Nucleus accumbens (tissue), 56 donors: ENCODE measurements at places on chromosomes 6 and 20.
A peak's percentile ranks its signal among the peaks of the same experiment; 100 is the strongest.

DNA sequence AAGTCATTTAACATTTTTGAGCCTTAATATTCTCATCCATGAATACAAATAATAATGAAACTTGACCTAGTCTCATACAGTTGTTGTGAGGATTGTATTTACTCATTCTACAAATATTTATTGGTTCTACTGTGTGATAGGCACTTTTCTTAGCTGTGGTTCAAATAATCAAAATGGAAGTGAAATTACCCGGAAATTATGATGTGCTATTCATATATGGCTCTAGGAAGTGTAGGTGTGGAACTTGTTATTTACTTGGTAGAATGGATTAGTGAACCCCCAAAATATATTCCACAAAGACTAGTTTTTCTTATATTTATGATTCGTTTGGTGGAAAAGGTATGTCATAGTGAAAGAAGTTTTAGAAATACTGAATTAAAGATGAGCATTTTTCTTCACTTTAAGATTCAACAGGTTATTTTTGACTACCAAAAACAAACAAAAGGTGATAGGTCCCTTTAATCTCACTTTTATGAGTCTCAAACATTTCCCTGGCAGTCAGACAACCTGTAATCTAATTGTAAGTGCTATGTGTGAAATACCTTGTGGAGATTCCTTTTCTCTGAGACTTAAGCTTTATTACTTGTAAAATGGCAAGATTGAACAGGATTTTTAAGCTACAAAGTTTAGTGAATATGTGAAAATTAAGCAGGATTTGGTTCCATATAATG, 77.8 kb downstream of the STXBP5 start:
- no peak for DNase-seq

- no peak for DNase-seq
These were observed 79.7 kb downstream of the FGD2 start for GRCh38 chr6:37085198-37085597.

GRCh38 chr20:10793766-10794165, 120.0 kb upstream of the JAG1 start:
- DNase-seq = no peak

DNA sequence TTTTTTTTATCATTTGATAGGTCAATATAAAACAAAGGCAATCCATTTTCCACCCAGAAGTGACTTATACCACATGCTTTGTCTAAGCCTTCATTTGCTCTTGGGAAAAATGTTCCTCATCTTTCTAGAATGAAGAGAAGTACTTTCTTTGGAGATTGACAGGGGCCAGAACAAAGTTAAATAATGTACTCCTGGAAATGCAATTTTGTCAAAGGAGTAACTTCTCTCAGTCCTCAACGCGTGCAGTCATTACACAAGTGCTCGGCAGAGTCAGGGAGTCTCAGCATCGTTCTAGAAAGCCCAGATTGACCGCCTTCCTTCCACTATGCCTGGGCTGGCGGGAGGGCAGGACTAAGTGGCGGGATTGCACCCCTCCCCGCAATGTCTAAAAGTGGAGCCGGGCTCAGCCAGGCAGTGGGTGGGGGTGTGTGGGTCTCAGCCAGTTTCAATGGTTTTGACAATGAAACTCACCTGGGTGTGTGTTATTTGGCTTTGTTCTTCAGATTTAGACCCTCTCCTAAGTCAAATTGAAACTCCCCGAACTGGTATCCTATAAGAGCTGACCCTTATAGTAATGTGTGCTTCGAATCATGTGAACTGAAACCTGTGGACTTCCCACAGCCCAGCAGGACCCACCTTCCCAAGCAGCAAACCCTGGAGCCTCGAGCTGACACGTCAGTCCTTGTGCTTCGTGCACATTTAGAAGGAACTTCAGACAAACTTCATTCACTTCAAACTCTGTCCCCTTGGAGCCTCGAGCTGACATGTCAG, 63.2 kb upstream of the DUSP22 start:
- DNase-seq = no peak

DNA sequence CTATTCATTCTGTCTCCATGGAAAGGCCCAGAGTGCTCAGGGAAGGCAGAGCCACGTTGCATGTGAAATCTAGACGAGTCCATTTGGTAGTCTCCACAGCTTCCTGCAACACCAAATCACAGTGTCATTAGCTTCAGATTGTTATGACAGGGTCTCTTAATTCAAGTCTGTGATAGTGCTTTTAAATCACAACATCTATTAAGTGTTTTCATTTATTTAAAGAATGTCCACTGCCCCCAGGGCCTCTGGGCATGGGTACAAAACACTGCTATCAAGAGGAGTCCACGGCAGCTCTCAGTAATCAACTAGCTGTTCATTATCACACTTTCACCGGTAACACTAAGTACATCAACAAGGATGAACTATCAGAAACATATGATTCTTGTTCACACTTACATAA, 455.9 kb upstream of the JARID2 start:
- no peak for DNase-seq

- no peak for DNase-seq
These were observed 179.5 kb downstream of the ADAT2 start for GRCh38 chr6:143271024-143271423.

GRCh38 chr6:31815025-31815838, at the start of the genes HSPA1A and HSPA1L:
Gene HSPA1A (plus strand): TSS chr6:31815543. CDS start chr6:31815757, 214 bp downstream.
Gene HSPA1L (minus strand): TSS chr6:31815283. CDS start chr6:31811972, 3,311 bp downstream.
- peak; percentile 95 for DNase-seq

DNA sequence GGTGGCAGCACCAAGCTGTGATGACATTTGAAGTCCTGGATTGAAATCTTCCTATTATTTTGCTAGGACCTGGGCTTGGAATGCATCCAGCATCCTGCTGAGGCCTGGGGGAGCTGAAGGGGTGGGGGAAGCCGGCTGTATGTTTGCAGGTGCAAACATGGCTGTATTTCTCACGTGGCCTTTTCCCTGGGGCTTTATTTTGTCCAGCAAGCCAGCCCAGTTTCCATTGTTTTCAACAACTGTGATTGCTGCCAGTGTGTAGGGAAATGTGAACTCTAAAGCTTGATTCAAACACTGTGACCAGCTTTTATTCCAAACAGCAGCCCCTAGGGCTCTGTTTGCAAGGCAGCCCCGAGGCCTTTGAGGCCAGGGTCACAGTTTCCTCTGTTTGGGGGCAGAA, 683.0 kb downstream of the DHX35 start:
- no peak for DNase-seq

DNA sequence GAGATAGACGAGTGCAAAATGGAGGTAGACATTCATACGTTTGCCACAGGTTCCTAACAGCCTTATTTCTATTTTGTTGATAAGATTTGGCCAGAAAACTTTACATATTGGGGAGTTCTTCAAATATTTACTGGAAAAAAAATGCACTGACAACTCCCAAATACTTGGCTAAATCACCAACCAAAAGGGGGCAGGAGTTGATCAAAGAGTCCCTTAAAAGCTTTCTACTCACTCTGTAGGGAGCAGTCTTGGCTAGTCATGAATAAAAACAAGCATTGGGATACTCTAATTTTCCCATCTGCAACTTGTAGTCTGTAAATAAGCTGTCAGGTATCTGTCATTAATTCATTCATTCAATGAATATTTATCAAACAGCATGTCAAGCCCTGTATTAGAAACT, 18.4 kb downstream of the TENT5A start:
- DNase-seq = no peak

DNA sequence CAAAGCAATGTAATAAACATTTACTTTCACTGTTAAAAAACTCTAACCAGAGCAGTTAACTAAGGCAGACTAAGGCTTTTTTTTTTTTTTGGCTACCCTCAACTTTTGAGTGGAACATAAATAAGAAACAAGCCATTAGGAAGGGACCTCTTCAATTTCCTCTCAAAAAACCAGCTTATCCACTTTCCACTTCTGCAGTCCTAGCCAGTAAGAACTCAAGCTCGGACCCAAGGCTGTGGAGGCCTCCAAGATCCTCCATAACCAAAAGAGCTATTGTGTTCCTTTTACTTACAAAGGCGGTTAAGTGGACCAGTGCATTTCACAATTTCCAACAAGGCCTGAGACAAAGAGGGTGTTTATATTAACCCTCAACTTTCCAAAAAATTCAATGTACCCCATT, 5.3 kb downstream of the KCNK5 start:
- DNase-seq = no peak

- no peak for DNase-seq
These were observed 115.6 kb upstream of the HCRTR2 start for GRCh38 chr6:55058682-55059081.

GRCh38 chr6:47438481-47439347, 38.9 kb upstream of the CD2AP start:
- no peak for DNase-seq

DNA sequence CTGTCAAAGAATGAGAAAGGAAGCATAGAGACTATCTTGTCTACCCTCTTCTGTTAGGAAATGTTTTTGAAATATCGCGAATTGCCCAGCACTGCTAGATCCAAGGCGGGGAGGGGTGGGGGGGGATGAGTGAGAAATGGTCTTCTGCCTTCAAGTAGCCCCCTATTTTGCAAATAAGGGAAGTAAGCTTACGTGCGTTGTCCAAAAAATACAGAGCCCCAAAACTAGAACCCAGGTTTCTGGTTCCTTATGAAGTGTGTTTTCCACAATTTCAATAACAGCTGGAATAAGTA, 923 bp upstream of the ILRUN start:
- no peak for DNase-seq

GRCh38 chr6:128494440-128494839, 26.0 kb downstream of the PTPRK start:
- DNase-seq = no peak

DNA sequence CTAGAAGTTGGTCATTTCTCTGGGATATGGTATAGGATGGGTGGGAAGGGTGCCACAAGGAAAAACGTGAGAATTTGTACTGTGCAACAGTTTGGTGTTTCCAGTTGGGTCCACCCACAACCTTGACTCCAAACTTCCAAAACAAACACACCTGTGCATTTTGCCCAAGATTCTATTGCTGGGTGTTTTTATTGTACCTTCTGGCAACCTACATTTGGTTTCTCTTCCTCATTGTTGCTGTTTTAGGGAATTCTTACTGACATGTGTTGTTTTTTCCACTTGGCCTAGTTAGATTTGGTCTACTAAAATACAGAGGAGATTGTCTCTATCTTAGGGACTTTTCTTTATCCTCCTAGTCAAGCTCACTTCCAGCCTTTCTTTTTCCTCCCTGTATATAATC, 16.7 kb downstream of the TULP4 start:
- no peak for DNase-seq

- no peak for DNase-seq
These were observed 17.4 kb upstream of the LSM14B start for GRCh38 chr20:62104791-62105345.

DNA sequence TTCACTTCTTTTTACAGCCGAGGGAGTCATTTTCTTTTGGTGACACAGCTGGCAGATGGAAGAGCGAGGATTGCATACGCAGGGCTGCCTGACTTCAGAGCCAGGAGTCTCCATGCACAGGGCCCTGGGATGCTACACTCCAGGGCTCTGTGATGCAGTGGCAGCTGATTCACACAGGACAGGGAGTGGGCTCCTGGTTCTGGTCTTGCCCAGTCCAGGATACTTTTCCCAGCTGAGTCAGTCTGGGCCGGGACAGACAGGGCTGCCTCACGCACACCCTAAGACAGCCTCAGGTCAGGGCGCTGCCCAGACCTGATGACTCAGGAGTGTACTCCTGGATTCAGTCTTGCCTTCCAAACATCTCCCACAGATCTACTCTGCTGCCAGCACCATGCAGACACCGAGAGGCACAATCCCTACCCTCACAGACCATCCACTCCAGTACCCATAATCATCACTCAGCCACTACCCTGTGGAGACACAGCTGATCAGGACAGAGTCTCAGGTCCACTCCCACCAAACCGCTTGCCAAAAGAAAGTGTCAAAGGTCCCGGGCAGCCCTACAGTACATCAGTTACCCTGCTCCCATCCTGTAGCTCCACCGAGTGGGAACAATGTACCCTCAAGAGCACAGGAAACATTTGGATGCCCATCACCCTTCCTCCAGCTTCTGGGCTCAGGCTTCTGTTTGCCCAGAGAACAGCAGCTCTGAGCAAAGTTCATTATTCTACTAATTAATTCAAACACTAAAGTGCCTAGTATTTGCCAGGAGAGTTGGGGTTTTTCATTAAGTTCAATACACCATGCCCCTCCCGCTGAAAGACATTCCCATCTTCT, 11.5 kb downstream of the SDC4 start:
- peak; percentile 13 for DNase-seq

DNA sequence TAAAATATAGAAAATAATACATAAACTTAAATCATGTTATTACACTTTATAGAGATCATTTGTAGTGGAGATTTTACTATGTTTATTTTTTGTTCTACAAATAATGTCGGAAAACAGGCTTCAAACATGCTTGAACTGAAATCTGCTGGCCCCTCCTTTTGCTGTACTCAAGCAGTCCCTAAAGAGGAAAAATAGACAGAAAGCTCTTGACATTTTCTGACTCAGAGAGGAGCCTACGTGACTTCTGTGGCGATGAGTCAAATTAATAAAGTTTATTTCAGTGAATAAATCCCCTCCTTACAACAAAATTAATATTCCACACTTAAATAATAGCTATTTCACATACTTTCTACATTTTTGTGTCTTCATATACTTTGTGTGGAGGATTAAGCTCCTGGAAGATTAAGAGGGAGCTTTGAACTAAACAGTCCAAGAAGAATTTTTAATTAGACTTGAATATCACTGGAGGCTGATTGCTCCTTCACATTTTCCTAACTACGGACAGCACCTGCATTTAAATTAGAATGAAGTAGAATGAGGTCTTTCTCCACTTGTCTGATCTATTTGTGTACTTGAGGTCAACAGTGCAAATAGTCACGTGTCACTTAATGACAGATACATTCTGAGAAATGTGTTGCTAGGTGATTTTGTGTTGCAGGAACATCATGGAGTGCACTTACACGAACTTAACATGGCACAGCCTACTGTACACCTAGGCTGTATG, 1.7 kb upstream of the TREM1 start:
- no peak for DNase-seq

GRCh38 chr6:149140910-149141290, 176.6 kb upstream of the TAB2 start:
- DNase-seq = no peak

DNA sequence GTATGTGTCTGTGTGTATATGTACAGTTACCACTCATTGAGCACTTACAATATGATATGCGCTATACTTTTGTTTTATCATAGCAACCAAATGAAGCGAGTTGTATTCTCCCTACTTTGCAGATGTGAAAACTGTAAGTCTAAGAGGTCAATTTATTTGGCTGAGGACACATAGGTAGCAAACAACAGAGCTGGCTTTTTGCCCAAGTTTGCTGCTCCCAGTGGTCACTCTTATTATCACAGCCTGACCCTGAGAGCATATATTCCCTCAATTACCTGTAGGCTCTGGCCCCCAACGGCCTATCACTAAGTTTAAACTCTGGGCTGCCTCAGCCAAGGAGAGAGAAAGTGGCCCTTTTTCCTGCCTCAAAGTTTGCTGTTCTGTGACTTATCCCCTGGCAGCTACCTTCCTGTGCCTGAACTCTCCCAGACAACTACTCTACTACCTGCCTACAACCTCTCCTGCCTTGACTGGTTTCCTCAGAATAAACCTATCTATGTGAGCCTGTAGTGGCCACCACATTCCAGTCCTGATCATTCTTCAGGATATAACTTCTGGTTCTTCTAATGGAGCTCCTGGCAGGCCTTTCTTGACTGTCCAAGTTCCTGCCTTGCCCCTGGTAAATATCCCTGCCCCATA, 221.8 kb downstream of the FRK start:
- DNase-seq = peak; percentile 6
